Activated CD4-positive, alpha-beta T cell treated with anti-CD3 and anti-CD28 coated beads, Interleukin-2, amount 10 ng/mL, durations not matched to agents 7 days and 5 days (primary cell): ENCODE measurements at places on chromosomes 16 and 17.

- H3K27ac ChIP-seq, result peak overlapping the region; percentile 74
- H3K4me3 ChIP-seq, result no peak overlapping the region
- peaks cover 62% of the 10 kb centered on the region for H3K36me3 ChIP-seq
These were observed 14.3 kb downstream of the KPNB1 start for GRCh38 chr17:47663912-47664623.

DNA sequence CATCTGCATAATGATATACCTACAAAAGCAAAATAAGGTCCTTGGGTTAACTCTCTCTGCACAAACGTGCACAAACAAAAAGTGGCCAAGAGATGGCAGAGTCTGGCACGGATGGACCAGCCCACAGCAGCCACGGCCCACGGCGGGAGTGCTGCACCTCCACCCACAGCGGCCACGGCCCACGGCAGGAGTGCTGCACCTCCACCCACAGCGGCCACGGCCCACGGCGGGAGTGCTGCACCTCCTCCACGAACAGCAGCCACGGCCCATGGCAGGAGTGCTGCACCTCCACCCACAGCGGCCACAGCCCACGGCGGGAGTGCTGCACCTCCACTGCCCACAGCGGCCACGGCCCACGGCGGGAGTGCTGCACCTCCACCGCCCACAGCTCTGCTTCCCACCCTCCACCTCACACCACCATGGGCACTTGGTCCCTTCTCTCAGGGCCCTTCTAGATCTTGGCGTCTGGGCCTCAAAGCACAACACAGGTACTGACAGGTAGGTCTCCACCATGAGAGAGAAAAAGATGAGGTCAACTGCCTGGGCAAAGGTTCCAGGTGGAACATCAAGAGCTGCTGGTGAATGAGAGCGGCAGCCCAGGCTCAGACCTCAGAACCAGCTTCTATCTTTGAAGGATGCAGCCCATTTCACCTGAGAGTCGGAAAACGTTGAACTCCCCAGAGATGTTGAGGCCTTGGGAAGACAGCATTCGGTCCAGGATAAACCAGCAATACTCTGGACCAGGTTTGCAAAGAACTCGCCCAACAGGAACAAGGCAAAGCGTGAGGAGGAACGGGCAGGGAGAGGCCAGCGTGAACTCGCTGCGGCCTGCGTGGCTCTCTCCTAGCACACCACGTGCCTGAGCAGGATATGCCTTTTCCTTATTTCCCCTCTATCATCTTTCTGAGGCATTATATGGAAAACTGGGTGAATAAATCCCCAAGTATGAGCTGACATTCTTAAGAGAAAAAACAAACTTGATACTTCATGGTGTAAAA is 124.5 kb downstream of the ZNF778 start:
- H3K36me3 ChIP-seq, result peaks cover 13% of the 10 kb centered on the region
- no peak overlapping the region for H3K4me3 ChIP-seq
- no peak for DNase-seq

DNA sequence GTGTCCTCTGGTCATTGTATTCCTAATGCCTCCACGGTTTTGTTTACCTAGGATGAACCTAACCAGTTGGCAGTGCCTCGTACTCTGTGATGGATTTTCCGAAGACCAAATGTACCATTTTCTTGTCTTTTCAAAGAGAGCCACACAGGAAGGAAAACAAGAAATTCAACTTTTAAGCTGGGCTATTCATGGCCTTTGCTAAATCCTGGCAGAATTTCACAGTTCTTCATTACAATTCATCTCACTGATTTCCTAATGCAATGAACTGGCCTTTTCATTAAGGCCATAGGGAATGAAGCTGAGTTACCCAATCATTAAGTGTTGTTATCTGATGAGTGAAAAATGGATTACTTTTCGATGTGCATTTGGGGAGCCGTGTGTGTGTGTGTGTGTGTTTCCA is 7.9 kb upstream of the KCNJ16 start:
- no peaks in the 10 kb centered on the region for H3K36me3 ChIP-seq
- no peak overlapping the region for H3K4me3 ChIP-seq
- H3K27me3 ChIP-seq, result peaks cover 10% of the 10 kb centered on the region
- no peak for DNase-seq
- H3K27ac ChIP-seq, result no peak overlapping the region

- H3K27ac ChIP-seq, result peak overlapping the region; percentile 89
- H3K4me1 ChIP-seq, result peaks cover 46% of the 10 kb centered on the region
- peak overlapping the region; percentile 95 for H3K4me3 ChIP-seq
These were observed 1.4 kb upstream of the SUPT4H1 start for GRCh38 chr17:58353389-58353825.

- DNase-seq, result no peak
- H3K27me3 ChIP-seq, result no peaks in the 10 kb centered on the region
- no peak overlapping the region for H3K4me3 ChIP-seq
These were observed 19.9 kb downstream of the DCAKD start for GRCh38 chr17:45031231-45032173.

DNA sequence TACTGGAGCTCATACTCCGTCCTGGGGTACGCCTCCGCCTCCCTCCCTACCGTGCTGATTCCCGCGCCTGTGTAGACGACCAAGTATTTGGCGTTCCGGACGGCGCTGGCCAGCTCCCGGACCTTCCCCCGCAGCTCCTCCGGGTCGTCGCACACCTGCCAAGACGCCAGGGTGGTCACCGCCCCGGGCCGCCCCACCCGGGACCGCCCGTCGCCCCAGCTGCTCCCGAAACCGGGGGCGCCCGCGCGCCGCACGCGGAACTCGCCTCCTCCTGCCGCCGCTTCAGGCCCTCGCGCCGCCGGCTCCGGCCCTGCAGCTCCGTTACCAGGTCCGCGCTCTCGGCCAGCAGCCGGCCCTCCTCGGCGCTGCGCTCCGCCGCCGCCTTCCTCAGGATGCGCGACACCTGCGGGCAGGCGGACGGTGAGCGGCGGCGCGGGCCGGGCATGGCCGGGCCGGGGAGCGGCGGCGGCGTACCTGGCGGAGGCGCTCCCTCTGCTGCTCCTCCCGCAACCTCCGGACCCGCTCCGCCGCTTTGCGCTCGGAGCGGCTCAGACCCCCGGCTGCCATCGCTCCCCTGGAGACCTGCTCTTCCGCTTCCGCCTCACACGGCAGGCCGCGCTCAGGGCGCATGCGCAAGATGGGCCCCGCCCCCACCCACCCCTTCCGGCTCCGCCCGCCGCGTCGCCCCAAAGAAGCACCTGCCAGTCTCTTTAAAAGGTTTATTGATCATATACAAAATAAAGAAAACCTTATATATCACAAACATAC is at the start of gene SIRT7:
SIRT7 (minus strand) TSS at position 612 of the 768 bp plus-strand sequence; CDS start at position 567, 45 bp downstream.
- H3K4me1 ChIP-seq, result peaks cover 36% of the 10 kb centered on the region
- H3K36me3 ChIP-seq, result peaks cover 41% of the 10 kb centered on the region
- H3K27ac ChIP-seq, result peak within 1 kb of the TSS; percentile 90
- no peaks in the 10 kb centered on the region for H3K27me3 ChIP-seq
- DNase-seq, result peak; percentile 80
- H3K4me3 ChIP-seq, result peak within 1 kb of the TSS; percentile 84

GRCh38 chr16:46728806-46729205 is 19.3 kb downstream of the MYLK3 start:
- H3K27ac ChIP-seq, result no peak overlapping the region
- no peaks in the 10 kb centered on the region for H3K27me3 ChIP-seq
- no peaks in the 10 kb centered on the region for H3K4me1 ChIP-seq
- DNase-seq, result no peak
- no peaks in the 10 kb centered on the region for H3K36me3 ChIP-seq

GRCh38 chr17:6927290-6928126 is 68.3 kb upstream of the ALOX12 start:
- H3K27me3 ChIP-seq, result peaks cover 13% of the 10 kb centered on the region
- no peak overlapping the region for H3K27ac ChIP-seq
- peaks cover 3% of the 10 kb centered on the region for H3K36me3 ChIP-seq
- no peak for DNase-seq

GRCh38 chr16:11405331-11406176 is 60.3 kb downstream of the RMI2 start:
- H3K27me3 ChIP-seq, result no peaks in the 10 kb centered on the region
- H3K27ac ChIP-seq, result no peak overlapping the region
- no peaks in the 10 kb centered on the region for H3K36me3 ChIP-seq
- peaks cover 4% of the 10 kb centered on the region for H3K4me1 ChIP-seq
- peak; percentile 67 for DNase-seq

GRCh38 chr17:73325527-73325842 is 13.7 kb upstream of the CDC42EP4 start:
- H3K27ac ChIP-seq, result no peak overlapping the region
- H3K4me3 ChIP-seq, result no peak overlapping the region
- no peaks in the 10 kb centered on the region for H3K36me3 ChIP-seq
- no peaks in the 10 kb centered on the region for H3K27me3 ChIP-seq
- DNase-seq, result no peak

DNA sequence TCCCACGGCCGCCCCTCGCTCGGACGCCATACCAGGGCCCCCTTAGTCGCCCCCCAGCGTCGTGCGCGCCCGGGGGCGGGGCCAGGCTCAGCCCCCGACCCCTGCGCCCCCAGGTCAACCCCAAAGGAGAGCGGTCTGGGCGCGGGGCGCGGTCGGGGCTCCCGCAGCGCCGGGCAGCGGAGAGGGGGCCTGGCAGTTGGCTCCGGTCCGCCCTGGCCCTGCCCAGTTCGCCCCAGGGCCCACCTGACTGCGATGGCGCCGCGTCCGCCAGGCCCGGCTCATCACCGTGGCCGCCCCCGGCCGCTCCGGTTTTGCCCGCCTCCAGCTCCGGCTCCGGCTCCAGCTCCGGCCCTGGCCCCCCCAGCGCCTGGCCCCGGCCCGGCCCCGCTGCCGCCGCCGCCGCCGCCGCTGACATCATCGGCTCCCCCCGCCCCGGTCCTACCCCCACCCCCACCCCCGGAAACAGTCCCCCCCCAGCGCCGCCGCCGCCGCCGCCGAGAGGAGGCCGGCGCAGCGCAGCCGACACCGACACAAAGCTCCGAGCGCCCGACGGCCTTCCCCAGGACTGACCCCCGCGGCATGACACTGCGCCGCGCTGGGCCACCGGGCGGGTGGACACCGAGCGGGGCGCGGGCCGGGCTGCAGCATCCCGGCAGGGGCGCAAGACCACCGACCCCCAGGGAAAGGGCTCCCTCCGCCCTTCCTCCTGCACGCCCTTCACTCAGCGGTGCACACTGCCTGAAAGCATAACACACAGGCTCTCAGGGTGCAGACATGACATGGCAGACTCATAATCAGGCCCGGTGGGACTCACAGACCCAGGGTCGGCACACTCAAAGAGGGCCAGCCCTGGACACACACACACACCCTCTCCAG is at the start of gene ZBTB4:
ZBTB4 (minus strand) TSS at position 419 of the 876 bp plus-strand sequence. CDS start 12,830 bp downstream, outside the sequence.
- H3K27ac ChIP-seq, result peak within 1 kb of the TSS; percentile 94
- peaks cover 68% of the 10 kb centered on the region for H3K4me1 ChIP-seq
- no peaks in the 10 kb centered on the region for H3K27me3 ChIP-seq

DNA sequence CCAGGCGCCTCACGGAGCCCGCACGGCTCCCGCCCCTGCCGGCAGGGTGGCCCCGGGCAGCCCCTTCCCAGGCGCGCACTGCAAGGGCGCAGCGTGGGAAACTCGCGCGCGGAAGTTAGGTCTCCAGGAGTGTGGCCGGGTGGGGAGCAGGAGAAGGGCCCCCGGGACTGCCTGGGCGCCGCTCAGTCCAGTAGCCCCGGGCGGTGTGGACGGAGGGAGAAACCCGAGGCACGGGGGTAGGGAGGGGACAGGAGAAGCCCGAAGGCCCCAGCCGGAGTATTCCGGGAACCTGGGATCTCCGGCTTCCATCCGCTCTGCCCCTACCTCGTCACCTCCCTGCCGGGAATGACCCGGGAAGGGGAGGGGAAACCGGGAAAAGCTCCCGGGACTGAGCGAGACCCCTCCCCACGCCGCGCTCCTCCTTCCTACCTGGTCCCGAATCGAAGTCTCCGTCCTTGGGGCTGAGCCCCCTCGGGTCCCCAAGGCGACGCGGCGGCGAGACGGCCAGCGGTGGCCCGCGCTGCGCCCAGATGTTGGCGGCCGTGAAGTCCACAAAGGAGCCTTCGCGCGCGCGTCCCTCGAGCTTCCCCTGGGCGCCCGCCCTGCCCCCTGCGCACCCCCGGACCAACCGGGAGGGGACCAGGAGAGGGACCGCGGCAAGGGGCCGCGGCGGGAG is 418 bp downstream of the SOCS3 start:
- peaks cover 3% of the 10 kb centered on the region for H3K27me3 ChIP-seq
- DNase-seq, result peak; percentile 29
- peak overlapping the region; percentile 83 for H3K27ac ChIP-seq
- H3K4me3 ChIP-seq, result peak overlapping the region; percentile 79

DNA sequence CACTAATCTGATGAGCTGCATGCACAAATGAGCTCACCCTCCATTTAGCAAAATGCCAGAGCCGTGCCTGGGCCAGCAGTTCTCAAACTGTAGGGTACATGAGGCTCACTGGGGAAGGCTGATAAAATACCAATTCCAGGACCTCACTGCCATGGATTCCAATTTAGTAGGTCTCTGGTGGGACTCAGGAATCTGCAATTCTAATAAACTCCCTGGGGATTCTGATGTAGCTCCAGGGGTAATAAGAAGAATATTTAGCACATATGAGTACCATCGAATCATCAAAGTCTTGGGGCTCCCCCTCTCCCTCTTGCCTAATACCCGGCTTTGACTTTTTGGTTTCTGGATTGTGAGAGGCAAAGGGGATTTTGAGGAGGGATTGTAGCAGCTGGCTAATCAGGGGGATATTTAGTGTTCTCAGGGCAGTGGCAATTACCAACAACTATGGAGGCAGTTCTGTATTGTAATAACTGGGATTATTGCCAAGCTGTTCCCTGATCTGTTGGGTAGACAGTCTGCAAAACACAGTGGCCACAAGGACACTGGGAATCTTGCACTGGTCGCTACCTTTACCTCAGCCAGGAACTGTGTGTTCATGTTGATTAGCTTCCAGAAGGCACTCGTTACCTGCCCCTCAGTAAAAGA is 140.4 kb downstream of the SHISA9 start:
- no peak overlapping the region for H3K27ac ChIP-seq
- H3K4me3 ChIP-seq, result no peak overlapping the region
- no peak for DNase-seq

GRCh38 chr17:28484296-28484695 is 10.9 kb downstream of the SLC13A2 start:
- no peak overlapping the region for H3K4me3 ChIP-seq
- no peak for DNase-seq

- H3K4me1 ChIP-seq, result no peaks in the 10 kb centered on the region
- H3K36me3 ChIP-seq, result no peaks in the 10 kb centered on the region
- DNase-seq, result no peak
- H3K4me3 ChIP-seq, result no peak overlapping the region
- H3K27ac ChIP-seq, result no peak overlapping the region
These were observed 302.1 kb downstream of the MAP2K6 start for GRCh38 chr17:69716556-69716955.

- H3K36me3 ChIP-seq, result no peaks in the 10 kb centered on the region
- H3K27me3 ChIP-seq, result peaks cover 41% of the 10 kb centered on the region
- DNase-seq, result no peak
- no peaks in the 10 kb centered on the region for H3K4me1 ChIP-seq
These were observed 488 bp downstream of the TMEM100 start for GRCh38 chr17:55722016-55722736.

- H3K27me3 ChIP-seq, result peaks cover 2% of the 10 kb centered on the region
- no peaks in the 10 kb centered on the region for H3K36me3 ChIP-seq
- no peak overlapping the region for H3K4me3 ChIP-seq
- H3K27ac ChIP-seq, result no peak overlapping the region
- no peaks in the 10 kb centered on the region for H3K4me1 ChIP-seq
- no peak for DNase-seq
These were observed 204.7 kb downstream of the ENGASE start for GRCh38 chr17:79279320-79279719.

GRCh38 chr17:44359006-44359405 is 4.6 kb downstream of the FAM171A2 start:
- H3K4me1 ChIP-seq, result peaks cover 5% of the 10 kb centered on the region
- H3K4me3 ChIP-seq, result no peak overlapping the region
- DNase-seq, result no peak
- no peak overlapping the region for H3K27ac ChIP-seq
- peaks cover 15% of the 10 kb centered on the region for H3K27me3 ChIP-seq
- H3K36me3 ChIP-seq, result no peaks in the 10 kb centered on the region
